Fibroblast of lung (primary cell): ENCODE measurements at places on chromosomes 7 and 10. TPM values are rescaled to one million over a fixed set of nuclear protein-coding genes. Genes with fewer than 3 reads are reported as not detected.

ZNF485 gene
- polyA plus RNA-seq: 1.4 and 1.8 TPM in 2 replicates

- DNase-seq: no peak
These were observed 185.3 kb upstream of the GDF10 start for GRCh38 chr10:47114680-47115186.

DNA sequence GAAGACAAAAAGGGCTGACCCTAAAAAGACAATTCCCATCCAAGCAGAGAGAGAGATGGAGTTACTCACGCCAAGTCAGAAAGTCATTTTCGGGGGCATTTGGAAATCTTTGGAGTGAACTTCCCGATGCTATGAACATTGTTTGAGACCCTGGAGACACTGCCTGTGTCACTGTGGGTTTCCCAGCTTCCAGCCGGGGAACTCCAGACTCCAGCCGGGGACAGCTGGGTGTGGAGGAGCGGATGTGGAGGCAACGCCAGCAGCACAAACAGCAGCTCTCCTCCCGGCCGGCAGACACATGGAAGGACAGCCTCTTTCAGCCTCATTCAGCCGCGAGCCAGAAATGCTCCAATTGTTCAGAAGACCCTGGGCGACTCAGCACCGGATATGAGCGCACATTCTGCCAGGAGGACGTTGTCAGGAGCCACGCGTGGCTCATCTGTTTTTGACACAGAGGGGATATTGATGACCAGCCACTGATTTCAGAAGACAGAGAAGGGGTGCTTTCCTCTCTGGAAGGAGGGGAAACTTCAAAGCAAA lies 97.6 kb downstream of the PRPF18 start:
- peak; percentile 81 for DNase-seq

RADIL gene
- 0.32 and 0.85 TPM in 2 replicates for polyA plus RNA-seq

GRCh38 chr10:15339892-15340291 lies 31.2 kb downstream of the FAM171A1 start:
- peak; percentile 26 for DNase-seq

HMX3 gene
- polyA plus RNA-seq: not detected in 2 replicates

- DNase-seq: peak; percentile 58
These were observed 25.4 kb downstream of the TLL2 start for GRCh38 chr10:96488161-96488935.

- DNase-seq: no peak
These were observed 197.8 kb downstream of the CELF2 start for GRCh38 chr10:11215471-11215870.

SFTPD gene
- not detected in 2 replicates for polyA plus RNA-seq

RGS10 gene
- polyA plus RNA-seq: 89.4 and 103 TPM in 2 replicates

GRIFIN gene
- not detected in 2 replicates for polyA plus RNA-seq
